ENCODE measurements at places on chromosomes 5 and 9.

DNA sequence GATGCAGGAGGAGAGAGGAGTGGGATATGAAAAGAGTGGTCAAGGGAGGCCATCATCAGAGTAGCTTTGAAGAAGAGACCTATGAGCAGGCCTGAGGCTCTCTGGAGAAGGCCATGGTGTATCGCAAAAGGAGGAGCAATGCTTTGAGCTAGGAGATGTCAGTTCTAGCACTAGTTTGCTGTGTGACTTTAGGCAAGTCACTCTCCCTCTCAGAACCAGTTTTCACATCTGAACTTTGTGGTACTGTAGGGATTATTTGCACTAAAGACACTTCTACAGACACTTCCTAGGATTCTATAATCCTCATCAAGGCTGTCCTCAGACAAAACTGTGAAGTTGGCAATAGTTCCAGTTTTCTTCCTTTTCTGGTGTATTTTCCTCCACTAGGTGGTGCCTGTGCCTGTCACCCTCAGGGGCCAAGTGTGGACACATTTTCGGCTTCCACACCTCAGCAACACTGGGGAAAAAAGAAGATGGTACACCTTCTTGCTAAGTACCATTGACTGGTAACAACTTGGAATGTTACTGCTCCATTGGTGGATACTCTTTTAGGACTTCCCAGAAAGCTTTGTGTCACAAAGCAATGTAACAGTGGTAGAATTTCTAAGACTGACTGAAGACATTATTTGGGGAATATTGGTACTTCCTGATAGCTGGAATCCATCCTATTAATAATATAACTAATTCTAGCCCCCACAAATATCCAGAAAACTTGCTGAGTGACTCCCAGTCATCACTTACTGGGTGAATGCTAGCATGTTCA, 9.9 kb downstream of the PAPPA start:
- DNase-seq: no peak

GRCh38 chr5:160627921-160628618, 206.4 kb downstream of the PTTG1 start:
- no peak for DNase-seq

GRCh38 chr5:139903795-139904565, 108.4 kb downstream of the PSD2 start:
- no peak for DNase-seq

DNA sequence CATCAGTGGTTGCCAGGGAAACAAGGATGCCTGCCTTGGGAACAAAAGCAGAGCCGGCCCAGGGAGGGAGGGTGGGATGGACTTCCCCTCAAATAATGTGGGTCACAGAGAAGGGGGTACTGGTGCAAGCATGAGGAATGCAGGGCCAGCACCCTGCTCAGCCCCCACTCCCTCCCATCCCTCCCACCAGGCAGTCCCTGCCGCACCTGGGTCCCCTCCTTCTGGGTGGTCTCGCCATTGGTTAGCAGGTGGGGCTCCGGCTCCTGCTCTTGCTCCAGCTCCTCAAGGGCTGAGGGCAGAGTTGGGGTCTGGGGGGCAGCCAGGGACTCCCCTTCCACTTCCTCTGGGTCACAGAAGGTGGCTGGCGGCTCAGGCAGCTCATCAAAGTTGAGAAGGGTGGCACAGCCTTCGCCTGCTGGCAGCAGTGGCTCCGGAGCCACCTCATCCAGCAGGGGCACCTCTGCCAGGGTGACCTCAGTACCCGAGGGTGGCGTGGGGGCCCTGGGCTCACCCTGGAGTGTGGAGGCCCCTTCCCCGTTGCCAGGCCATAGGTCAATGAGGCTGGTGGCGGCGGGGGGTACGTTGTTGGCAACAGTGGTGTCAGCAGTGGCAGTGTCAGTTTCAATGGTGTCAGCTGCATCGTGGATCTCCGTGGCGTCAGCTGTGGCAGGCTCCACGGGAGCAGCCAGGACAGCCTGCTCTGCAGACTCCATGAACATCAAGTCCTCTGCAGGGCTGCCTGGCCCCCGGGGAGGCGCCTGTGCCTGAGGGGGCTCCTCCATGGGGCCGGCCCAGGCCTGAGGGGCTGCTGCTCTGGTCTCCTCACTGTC, 11.5 kb downstream of the PRR7 start:
- DNase-seq: no peak

GRCh38 chr5:9626955-9627354, 3.2 kb downstream of the TAS2R1 start:
- DNase-seq: no peak

DNA sequence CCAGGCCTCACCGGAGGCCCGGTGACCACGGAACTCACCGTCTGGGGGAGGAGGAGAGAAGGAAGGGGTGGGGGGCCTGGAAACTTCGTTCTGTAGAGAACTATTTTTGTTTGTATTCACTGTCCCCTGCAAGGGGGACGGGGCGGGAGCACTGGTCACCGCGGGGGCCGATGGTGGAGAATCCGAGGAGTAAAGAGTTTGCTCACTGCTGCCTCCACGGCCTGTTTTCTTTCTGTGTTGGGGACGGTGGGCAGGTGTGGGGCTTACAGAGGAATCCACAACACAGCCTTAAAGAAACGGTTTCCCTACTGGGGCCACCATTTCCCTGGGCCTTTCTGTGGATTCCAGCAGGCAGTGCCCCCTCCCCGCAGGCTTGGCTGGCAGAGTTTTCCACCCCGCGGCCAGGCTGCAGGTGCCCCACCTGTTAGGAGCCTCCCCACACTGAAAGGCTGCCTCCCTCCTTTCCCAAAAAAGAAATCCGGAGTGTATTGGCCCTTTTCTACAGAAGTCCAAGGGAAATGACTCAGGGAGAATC, 80.8 kb downstream of the NTNG2 start:
- DNase-seq: peak; percentile 27
